ENCODE measurements at places on chromosomes 7 and 10. TPM values are rescaled to one million over a fixed set of nuclear protein-coding genes. Genes with fewer than 3 reads are reported as not detected.

GRCh38 chr10:111506266-111507034 is 429.6 kb downstream of the ADRA2A start:
- DNase-seq, result no peak

- DNase-seq, result no peak
Observed at GRCh38 chr7:72152161-72153131, 259.7 kb downstream of the CALN1 start.

DNA sequence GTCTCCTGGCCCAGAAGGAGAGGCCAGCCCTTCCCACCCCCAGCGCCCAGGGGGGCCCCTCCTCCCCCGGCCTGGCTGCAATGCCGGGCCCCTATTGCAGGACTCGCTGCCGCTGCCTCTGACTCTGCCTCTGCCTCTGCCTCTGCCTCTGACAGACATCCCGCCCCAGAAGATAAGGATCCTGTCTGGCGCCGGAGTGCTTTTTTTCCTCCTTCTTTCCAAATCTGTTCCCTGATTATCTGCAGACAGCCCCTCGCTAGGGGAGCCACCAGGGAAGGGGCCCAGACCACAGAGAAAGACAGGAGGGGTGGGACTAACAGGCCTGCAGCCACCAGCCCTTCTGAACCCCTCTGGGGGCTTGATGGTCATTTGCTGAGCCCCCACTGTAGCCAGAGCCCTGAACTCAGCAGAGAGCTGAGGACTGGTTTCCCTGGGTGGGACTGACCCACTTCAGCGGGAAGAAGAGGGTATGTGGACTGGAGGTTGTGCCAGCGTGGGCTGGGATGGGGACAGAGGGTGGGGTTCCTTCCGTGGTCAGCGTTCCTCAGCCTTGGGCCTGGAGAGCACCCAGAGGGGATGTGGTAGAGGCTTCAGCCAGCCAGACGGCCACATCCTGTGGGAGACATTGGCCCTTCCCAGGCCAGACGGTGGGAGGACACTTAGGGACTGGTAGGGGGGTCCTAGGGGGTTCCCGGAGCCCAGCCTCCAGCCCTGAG is 22.8 kb downstream of the UNC5B start:
- no peak for DNase-seq

DNA sequence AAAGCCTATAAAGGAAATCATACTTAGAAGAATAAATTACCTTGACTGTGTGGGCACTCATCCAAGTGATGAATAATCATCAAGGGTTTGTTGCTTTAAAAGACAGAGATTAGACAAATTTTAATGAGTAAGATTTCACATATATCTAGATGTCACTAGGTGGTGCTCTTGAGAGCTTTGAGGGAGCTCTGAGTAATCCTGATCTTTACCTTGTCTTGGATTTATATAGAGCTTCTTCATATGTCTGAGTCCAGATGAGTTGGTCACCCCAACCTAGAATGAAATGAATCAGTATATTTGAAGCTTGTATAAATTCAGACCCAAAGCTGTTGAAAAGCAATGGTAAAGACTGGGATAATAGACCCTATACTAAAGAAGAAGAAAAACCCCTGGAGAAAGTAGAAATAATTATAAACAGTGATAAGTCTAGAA is 3.7 kb downstream of the AGR2 start:
- DNase-seq, result no peak

- DNase-seq, result no peak
Observed at GRCh38 chr7:132469264-132469663, 107.0 kb downstream of the PLXNA4 start.

DNA sequence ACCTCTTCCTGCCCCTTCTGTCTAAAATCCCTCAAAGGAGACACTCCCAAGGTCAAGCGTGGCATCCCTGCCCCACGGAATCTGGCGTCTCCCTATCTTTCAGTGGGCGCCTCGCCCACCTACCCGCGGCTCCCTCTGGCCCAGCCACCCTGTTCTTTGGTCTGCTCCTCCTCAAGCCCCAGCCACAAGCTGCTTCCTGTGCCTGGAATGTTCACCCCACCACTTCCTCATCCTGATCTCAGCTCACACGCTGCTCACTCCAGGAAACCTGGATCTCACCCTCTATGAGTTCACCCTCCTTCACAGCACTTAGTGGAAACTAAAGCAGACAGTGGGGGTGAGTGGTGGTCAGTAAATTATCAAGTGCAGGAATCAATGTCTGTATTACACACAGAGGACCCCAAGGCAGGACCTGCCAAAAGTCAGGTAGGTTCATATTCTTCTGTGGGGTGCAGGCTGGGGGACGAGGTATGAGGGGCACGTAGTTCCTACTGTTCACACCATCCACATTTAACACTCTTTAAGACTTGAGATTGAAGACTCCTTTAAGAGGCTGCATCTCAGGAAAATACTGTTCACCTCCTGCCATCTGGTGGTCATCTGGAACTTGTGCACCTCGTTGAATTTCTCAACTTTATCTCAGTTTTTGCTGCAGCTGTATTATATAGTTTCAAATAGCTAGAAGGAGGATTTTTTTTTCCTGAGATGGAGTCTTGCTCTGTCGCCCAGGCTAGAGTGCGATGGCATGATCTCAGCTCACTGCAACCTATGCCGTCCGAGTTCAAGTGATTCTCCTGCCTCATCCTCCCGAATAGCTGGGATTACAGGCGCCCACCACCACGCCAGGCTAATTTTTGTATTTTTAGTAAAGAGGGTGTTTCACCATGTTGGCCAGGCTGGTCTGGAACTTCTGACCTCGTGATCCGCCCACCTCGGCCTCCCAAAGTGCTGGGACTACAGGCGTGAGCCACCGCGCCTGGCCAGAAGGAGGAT is 166.6 kb downstream of the ARHGAP21 start:
- DNase-seq, result no peak

DNA sequence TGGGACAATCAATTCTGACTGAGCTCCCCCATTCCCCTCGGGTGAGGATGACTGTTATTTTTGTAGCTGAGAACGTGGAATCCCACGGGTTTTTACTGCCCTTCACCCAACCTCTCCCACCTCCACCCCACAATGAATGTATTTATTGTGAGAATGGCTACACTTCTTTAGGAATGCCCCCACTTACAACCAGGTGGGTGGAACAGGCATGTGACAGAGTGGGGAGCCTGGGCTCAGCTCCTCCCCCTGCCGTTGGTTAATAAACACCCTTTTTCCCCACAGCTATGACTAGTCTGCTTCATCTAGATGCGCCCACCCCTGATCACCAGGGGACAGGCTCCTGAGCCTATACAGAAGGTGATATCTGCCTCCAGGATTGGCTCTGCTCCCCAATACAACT is 2.0 kb downstream of the MRPL43 start:
- DNase-seq, result no peak

- DNase-seq, result no peak
Observed at GRCh38 chr7:83271212-83272099, 108.8 kb upstream of the PCLO start.

DNA sequence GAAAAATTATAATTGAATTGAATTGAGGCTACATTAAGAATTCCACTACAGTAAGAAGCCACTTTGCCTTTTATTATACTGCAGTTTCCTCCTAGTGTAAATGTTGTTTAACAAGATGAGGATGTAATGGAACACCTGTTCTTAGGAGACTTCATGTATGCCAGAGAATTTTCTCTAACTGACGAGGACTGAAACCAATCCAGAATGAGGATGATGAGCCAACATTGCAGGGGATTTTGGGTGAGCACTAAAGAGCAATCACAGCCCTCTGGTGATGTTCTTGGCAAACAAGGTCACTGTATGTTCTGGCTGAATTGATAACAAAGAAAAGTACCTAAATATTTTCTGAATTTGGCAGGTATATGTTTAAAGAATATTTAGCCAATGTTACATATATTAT is 60.9 kb downstream of the RELN start:
- no peak for DNase-seq

GRCh38 chr10:83917537-83918506 is 221.5 kb upstream of the GHITM start:
- no peak for DNase-seq

DNA sequence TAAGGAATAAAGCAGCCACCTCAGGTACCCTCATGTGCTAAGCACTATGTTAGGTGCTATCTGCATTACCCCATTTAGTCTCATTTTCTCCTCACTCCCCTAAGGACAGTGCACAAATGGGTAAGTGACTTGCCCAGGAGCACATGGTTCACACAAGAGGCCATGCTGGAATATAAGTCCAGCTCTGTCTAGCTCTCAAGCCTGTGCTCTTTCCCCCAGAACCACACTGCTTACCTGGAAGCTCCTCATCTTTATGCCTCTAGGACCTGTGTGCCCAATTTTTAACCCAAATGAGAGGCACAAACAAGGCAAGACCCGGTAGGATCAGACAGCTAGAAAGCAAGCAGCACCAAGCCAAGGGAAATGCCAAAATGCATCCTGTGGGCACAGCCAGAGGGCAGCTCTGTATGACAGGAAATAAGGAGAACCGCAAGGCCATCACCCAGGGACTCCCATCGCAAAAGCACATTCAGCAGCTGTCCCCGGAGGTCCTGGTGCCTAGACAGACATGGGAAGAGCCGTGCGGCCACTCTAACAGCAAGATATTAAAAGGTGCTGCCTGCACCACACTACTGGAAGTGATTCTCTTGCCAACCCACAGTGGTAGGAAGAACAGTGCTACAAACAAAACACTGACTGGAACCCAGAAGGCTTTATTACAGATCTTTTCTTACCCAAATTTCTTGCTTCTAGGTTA is 88.1 kb downstream of the GSAP start:
- DNase-seq, result no peak

DNA sequence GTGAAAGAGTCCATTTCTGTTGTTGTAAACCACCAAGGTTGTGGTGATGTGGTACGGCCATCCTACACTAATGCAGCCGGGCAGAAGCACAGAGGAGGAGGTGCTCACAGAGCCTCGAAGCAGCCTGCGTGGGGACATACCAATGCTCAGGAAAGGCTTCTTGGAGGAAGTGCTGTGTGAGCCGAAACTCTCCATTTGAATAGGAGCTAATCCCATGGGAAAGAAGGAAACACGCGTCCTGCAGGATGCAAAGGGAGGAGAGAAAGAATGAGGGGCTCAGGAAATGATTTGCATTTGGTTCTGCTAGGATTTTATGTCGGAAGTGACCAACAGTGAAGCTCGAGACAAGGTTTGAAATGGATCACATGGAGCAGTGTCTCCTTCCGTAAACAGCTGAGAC is 477.9 kb upstream of the ANKRD30A start:
- no peak for DNase-seq

DNA sequence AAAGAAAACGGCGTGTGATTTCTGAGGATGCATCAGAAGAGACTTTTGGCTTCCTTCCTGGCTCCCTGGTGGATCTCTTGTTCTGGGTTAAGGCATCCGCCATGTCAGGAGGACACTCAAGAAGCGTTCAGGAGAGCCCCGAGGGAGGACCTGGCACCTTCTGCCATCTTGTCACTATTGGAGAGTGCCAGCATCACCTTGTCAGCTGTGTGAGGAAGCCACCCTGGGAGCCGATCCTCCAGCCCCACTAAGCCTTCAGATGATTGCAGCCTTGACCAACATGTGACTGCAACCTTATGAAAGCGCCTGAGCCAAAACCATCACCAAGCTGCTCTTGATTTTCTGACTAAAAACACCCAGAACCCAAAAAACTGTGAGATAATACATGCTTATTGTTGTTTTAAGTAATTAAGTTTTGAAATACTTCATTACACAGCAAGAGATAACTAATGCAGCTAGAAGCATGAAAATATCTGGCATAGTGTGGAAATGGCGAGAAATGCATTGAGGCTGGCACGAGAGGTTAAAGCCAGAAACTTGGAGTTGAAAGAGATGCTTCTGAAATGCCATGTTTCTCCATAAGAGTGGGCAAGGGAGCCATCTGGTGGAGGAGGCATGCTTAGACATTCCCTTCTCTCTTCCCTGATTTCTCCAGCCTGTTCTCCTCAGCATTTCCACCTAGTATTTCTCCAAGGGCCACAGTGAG is 5.4 kb upstream of the ZFYVE27 start:
- peak; percentile 50 for DNase-seq

- no peak for DNase-seq
Observed at GRCh38 chr7:129804111-129804889, 148.5 kb downstream of the UBE2H start.

DNA sequence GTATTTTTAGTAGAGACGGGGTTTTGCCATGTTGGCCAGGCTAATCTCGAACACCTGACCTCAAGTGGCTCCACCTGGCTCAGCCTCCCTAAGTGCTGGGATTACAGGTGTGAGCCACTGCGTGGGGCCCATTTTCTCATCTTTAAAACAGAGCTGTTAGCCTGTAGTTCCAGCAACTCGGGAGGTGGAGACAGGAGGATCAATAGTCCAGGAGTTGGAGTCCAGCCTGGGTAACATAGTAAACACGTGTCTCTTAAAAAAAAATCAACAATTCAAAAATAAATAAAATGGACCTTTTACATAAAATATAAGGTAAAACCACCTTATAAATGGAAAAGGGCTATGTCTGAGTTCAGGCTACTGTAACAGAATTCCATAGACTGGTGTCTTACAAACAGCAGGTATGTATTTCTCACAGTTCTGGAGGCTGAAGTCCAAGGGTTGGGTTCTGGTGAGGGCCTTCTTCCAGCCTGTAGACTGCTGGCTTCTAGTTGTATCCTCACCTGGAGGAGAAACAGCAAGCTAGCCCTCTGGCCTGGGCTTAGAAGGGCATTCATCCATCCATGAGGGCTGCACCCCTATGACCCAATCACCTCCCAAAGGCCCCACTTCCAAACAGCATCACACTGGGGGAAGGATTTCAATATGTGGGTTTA is 7.0 kb upstream of the PVRIG start:
- no peak for DNase-seq

- no peak for DNase-seq
Observed at GRCh38 chr7:51077316-51077986, 239.2 kb downstream of the COBL start.

- DNase-seq, result no peak
Observed at GRCh38 chr7:156560075-156560474, 80.5 kb upstream of the RNF32 start.

Gene MLXIPL
- not detected for polyA plus RNA-seq

Gene PTF1A
- not detected for polyA plus RNA-seq

Gene FZD8
- not detected for polyA plus RNA-seq

Data from naive B cell (primary cell).